ENCODE measurements at places on chromosomes 4 and X. TPM values are rescaled to one million over a fixed set of nuclear protein-coding genes. Genes with fewer than 3 reads are reported as not detected.

GRCh38 chr4:93370256-93370655, 458.3 kb upstream of the ATOH1 start:
- no peak for DNase-seq

DNA sequence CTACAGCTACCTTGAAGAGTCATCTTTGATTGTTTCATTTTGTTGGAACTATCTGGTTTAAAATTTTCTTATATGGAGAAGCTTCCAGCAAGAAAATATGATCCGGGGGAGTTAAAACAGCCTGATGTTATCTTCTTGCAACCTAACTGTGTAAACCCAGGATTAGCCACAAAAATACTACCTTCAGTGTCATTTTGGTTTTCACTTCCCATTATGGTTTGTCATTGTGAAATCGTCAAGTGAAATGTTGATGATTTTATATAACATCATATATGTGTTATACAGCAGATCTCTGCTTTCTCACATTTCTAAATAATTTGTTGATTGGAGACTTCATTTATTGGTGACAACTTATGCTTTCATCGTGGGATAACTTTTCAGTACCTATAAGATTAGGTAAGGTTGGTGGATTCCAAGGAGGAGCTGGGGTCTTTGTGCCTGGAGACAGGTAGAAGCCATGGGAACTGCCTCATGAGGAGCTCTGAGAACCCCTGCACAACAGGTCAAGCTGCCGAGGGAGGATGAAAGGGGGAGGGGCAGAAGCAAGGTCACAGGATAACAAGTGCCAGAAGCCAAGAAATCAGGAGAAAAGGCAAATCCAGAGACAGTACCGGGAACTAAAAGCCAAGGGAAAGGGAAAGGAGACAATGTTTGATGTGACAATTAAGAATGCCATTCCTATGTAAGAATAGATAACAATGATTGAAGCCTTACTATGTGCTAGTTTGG, 7.2 kb downstream of the ARHGAP24 start:
- DNase-seq, result no peak

UPF3B gene
- 14.0 TPM for total RNA-seq

DNA sequence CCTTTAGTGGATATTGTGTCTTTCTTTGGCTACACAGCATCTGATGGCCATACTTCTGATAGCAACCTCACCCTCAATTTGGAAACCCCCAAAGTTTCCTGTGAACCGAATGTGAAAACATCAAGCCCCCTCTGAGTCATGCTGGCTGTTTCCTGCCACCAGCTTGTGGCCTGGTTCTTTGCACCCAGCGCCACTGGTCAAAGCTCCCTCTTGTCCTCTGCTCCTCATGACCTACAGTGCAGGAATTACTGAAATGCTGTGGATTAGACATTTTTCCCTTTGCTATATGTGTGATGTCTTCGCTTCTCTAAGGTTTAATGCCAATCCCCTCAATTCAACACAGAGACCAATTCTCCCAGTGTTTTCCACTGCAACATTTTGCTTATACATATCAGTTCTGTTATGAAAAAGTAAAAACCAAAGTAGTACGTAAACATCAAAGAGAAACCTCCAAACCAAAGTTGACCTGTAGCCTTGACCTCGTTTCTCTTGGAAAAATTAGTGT, 224.0 kb upstream of the TENM3 start:
- DNase-seq, result no peak

GRCh38 chr4:40718586-40718985, 31.2 kb upstream of the NSUN7 start:
- no peak for DNase-seq

- no peak for DNase-seq
These were observed 16.5 kb upstream of the PNPLA4 start for GRCh38 chrX:7943600-7944245.

GRCh38 chrX:68440940-68441339, 7.6 kb upstream of the OPHN1 start:
- no peak for DNase-seq

GRCh38 chr4:174561560-174561959, 39.3 kb upstream of the HPGD start:
- no peak for DNase-seq

RPA4 gene
- total RNA-seq, result 0.81 TPM

APBB2 gene
- 2.1 TPM for total RNA-seq

CENPVL2 gene
- not detected for total RNA-seq

- no peak for DNase-seq
These were observed 36.9 kb downstream of the CCDC158 start for GRCh38 chr4:76384052-76384451.

DNA sequence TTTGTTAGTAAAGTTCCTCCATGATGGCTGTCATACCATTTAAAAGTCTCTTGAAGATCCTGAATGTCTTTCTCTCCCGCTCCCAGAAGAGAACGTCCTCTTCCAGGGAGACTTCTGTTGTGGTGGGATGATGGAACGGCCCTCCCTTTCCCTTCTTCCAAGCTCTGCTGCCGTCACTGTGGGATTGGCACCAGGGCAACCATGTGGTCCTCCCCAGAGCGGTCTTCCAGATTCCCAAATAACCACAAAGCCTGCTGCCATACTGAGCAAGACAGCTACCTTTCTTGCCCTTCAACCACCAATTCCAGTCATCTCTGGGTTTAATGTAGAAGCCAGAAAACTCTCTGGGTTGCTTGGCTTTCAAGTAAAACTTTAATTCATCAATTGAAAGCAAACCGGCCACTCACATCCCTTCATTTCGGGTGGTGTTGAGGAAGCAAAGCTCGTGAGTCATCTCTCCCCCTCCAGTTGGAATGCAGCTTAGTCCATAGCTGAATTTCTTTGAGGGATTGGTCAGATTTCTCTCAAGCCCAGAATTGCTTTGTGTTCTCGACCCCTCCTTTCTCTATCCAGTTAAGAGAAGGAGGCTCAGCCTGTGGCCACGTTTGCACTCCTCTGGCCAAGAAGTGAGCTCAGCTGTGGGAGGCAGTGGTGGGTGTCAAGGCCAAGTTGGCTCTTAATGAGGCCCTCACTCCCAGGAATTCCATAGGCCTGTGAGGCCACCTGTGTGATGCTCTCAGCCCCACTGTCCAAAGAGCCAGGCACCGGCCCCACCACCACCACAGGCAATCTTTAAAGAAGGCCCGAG, 36.9 kb downstream of the FHDC1 start:
- no peak for DNase-seq

- DNase-seq, result no peak
These were observed 251 bp downstream of the KIAA0232 start for GRCh38 chr4:6782846-6783110.

MAGEA4 gene
- not detected for total RNA-seq

OTC gene
- total RNA-seq, result not detected

PRAF2 gene
- 10.6 TPM for total RNA-seq

DNA sequence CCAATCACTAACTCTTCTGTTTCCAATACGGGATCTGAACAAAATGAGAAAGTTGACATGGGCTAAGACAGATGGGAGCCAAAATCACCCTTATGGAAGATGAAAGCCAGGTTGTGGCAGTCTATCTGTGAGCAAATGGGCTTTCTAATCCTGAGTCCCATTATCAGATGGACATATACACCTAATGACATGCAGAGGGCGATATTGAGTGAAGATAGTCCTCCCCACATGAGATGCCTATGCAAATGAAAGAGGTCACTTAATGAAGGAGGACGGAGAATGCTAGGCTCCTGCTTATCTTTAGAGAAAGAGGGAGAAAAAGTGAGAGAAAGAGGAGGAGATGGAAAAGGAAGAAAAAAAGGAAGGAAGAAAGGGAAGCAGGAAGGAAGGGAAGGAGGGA, 547.5 kb downstream of the NLGN4X start:
- DNase-seq, result no peak

- DNase-seq, result peak; percentile 39
These were observed at the start of gene ZCCHC18 for GRCh38 chrX:104112326-104112951. TSS of gene ZCCHC18 (plus strand) at chrX:104112523. CDS start at chrX:104114112, 1,589 bp downstream.

Measured in activated B cell treated with CpG ODN at 0.5 μM for 24 hours (primary cell).